Right renal pelvis (tissue), 4 donors: ENCODE measurements at places on chromosomes 16 and 17.

GRCh38 chr17:40071313-40072039 is 8.7 kb downstream of the THRA start:
- DNase-seq: no peak

- DNase-seq: no peak
Measured at GRCh38 chr16:31868691-31869167, 4.9 kb upstream of the ZNF267 start.

DNA sequence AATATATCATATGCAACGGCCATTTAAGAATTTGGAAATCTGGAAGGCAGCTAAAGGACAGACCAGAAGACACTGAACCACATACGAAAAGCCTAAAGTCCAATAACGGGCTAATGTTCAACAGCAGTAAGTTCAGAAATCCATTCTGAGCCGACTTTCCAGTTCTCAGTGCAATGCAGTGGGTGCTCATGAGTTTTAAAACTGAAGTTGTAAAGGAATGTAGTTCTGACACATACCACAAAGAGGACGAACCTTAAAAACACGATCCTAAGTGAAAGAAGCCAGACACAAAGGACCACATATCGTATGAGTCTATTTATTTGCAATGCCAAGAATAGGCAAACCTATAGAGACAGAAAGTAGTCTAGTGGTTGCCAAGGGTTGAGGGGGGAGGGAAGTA is 278.3 kb upstream of the ZFHX3 start:
- no peak for DNase-seq

- no peak for DNase-seq
Measured at GRCh38 chr17:43924558-43924957, 17.2 kb upstream of the MPP2 start.

DNA sequence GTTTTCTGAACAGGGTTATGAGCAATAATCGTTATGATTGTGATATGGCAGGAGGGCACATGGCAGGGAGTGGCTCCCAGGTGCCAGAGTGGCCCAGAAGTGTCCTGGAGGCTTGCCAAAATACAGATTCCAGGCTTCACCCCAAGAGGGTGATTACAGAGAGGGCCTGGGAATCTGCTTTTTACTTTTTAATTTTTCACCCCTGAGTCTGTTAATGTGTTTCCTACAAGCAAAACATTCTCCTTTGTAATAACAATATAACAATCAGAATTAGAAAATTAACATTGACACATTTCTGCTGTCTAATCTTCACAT is 212.4 kb downstream of the SNX29 start:
- no peak for DNase-seq

- DNase-seq: no peak
Measured at GRCh38 chr17:48283907-48284306, 146.1 kb downstream of the SKAP1 start.

- no peak for DNase-seq
Measured at GRCh38 chr16:1809281-1809801, 15.8 kb upstream of the IGFALS start.

DNA sequence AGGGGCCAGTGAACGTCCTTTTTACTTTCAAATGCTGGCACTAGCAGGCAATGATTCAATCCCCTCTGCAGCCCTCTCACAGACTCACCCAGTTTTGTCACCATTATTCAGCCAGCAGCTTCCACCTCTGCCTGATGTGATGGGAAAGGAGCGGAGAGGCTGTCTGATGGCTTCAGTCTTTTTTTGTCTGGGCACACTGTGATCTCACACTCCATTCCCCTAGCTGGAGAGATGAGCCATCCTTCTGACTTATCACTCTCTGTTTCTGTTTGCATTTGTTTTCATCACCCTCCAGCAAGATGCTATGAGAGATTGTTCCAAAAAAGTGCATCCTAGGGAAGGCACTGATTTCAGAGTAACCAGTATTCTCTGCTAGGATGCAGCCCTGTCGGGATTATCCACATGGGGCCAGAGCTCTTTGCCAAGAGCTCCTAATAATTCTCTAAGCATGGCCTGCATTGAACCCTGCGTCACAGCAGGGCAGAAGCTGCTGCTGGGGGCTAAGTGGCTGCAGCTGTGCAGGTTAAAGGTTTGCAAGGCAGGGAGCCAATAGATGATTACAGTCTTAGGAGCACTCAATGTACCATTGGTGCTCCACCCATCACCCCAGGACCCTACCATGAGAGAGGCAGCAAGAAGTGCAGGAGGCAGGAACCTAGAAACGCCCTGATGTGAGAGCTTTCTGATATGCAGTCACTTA is 236.1 kb upstream of the C16orf82 start:
- DNase-seq: no peak

- no peak for DNase-seq
Measured at GRCh38 chr17:47973541-47973940, 2.6 kb downstream of the CDK5RAP3 start.

- DNase-seq: no peak
Measured at GRCh38 chr17:80018917-80019651, 16.6 kb downstream of the TBC1D16 start.

DNA sequence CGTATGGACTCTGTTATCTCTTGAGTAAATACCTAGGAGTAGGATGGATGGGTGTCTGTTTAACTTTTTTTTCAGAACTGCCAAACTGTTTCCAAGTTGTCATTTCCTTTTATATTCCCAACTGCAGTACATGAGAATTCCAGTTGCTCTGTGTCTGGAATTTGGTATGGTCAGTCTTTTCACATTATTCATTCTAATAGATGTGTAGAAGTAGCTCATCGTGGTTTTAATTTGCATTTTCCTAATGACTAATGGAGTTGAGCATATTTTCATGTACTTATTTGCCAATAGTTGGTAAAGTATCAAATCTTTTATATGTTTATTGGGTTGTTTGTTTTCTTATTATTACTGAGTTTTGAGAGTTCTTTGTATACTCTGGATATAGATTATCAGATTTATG is 27.0 kb downstream of the MRTFB start:
- DNase-seq: no peak

DNA sequence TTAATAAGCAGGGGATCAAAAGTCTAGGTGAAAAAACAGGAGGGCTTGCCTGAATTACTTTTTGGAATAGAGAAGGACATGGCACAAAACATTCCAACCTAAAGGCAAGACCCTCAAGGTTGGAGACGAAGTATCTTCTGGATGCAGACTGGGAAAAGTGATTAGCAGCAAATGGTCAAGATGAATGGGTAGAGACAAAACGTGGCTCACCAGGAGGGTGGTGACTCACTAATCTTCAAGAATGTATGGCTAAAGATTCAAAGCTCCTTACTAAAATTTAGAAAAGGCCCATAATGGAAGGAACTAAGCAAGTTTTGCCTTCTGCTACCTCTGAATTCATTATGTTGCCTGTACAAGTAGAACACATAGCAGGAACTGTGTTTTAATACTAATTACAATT is 469.5 kb upstream of the RBFOX1 start:
- no peak for DNase-seq

GRCh38 chr16:75323198-75323597 is 71.8 kb upstream of the BCAR1 start:
- DNase-seq: no peak

DNA sequence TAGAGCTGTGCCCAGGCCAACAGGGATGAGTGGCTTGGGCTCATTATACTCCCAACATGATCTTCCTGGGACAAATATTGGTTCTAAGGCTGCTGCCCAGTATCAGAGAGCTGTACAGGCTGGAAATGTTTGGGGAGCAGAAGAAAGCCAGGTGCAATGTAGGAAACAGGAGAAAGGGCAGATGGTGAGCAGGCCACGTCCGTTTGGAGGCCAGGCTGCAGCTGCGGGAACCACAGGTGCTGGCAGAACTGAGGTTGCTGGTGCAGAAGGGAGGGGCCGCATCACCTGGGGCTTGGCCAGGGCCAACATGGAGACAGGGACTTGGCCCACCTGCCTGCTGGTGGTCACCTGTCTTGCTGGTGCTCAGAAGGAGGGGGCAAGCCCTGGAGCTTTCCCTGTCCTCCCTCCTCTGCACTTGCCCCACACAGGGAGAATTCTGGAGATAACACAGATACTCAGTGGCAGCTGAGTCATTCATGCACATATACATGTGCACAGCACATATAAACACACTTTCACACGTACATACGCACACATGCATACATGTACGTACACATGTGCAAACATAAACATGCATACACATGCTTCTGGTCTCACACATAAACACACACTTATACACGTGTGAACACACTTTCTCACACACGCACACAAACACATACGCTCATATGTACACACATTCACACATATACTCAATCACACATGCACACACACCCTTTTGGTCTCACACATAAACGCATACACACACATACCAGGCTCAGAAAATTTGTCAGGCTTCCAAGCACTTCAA is 67.7 kb downstream of the WSCD1 start:
- no peak for DNase-seq

- peak; percentile 12 for DNase-seq
Measured at GRCh38 chr16:30570636-30571444, 674 bp downstream of the ZNF688 start.

DNA sequence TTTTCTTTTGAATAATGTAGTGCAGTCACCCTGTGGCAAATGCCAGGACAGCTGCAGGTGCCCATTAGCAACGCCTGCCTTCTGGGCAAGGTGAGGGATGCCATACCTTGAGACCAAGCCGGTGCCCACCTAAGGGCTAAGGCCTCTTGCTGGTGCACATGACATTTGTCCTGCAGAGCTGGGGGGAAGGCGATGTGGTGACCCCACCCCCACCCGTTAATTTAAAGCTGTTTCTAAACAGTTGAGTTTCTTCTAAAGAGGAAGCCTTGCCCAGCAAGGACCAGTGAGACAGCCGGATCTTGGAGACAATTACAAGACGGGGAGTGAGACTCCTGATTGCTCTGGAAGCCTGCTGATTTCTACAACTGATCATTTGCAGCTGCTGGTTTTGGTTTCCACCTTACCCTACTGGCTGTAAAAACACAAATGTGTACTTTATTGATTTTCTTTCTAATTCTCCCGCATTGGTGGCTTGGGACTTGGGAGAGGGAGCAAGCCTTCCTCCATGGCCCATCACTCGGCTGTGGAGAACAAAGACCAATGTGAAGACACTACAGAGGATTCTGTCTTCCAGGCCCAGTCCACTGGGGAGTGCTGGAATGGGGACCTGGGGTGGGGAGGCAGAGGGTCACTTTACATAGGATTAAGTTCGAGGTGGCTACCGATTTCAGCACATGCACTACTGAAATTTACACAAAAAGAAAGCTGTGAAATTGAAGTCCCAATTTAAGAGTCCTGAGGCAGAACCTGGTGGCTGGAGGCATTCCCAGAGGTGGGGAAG is 2.7 kb downstream of the CDK5R1 start:
- DNase-seq: no peak

DNA sequence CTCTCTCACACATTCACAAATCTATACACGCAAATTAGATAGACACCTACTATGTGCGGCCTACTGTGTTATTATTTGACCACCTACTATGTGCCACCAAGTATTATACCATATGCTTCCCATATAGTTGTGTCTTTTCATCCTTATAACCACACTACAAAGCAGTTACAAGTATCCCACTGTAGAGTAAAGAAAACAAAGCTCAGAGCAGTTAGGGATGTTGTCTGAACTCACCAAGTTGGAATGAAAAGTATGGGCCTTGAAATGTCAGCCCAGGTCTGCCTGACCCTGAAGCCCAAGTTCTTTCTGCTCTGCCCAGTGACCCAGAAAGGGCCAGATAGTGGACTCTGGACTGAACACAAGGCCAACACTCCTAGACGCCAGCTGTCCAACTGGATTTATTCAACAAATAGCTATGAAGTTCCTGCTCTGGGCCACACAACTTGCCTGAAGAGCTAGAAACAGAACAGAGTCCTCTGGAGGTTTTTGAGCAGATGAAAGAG is 8.5 kb downstream of the KRT37 start:
- DNase-seq: peak; percentile 25

DNA sequence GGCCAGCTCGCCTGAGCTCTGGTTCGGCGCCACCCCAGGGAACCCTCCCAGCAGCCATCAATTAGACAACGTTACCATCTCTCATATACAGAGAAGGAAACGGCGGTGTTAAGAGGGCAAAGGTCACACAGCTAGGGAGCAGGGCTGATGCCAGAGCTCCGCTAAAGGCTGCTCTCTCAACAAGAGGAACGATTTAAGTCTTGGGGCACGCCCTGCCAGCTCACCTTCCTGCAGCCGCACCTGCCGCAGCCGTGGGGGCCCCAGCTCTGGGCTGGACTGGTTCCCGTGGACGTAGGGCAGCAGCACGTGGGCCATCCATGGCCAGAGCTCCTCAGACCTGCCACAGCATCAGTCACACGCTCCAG is 43.5 kb downstream of the PKD1 start:
- no peak for DNase-seq

- DNase-seq: no peak
Measured at GRCh38 chr17:17536702-17537101, 40.5 kb upstream of the RASD1 start.

DNA sequence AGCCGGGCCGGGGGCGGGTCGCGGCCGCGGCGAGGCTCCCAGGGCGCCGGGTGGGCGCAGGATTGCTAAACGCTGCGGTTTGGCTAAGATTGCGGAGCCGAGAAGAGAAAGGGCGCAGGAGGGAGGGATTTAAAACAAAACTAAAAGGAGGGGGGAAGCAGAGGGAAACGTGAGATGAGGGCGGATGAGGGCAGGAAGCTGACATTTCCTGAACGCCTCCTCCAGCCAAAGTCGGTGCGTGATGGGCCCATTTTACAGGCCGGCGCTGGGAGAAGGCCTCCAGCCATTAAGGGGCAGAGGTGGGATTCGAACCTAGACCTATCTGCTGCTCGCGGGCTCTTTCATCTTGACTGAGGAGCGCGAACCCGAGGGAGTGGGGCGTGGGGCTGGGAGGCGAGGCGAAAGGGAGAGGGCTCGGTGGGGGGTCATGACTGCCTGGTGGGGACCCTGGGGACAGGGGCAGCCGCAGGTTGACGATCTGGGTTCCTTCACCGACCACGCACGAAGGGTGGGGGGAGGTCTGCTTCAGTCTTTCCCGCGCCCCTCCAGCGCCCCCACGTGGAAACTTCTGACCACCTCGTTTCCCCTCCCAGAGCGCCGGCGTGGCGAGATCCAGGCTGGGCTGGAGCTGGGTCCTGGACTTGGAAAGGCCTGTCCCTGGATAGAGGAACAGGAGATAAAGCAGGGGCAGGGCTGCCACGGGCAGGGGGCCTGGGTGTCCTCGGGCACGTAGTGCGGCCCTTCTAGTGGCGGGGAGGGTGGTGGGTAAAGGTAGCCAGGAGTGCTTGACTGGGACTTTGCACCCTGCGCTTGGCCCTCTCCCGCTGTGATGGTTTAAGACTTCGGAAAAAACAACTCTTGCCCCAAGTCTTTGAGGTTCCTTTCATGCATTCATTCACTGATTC is 3.8 kb upstream of the TAC4 start:
- no peak for DNase-seq

GRCh38 chr17:29590411-29591145 is 1.1 kb upstream of the GIT1 start:
- DNase-seq: no peak

GRCh38 chr16:55120408-55120807 is 189.7 kb downstream of the IRX5 start:
- DNase-seq: no peak

DNA sequence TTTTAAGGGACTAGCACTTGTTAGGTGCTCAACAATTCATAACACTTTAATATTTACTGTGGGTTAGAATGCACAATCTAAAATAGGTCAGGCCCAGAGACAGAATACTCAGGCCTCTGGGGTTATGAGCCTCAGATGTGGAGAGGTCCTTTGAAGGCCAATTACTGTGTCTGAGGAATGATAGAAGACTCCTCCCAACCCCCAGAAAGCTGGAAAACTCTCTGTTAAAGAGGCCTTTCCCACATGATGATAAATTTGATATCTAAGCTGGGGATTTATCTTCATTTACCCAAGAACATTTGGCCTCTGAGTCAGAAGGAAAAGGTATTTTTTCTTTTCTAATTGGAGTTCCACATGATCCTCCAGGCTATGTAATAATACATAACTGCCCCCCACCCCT is 41.1 kb upstream of the MMD start:
- DNase-seq: no peak
